ENCODE measurements at places on chromosomes 16 and 17. TPM values are rescaled to one million over a fixed set of nuclear protein-coding genes. Genes with fewer than 3 reads are reported as not detected.

DNA sequence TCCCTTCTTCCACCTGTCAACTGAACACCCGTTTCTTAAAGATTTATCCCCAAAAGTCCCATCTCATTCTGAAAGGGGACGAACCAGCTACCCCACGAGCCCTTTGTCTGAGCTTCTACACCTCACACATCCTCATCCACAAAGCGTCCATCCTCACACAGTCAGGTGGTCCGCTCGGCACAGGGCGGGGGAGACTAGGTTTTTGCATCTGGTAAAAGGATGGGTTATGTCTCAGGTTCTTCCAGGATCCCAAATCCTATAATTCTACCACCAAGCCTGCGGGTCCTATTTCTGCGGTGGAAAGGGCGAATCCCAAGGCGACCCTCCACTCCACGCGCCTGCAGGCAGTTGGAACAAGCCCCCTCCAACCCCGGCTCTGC is 458 bp downstream of the GFOD2 start:
- H3K4me3 ChIP-seq = peak overlapping the region; percentile 89
- H3K27me3 ChIP-seq = no peaks in the 10 kb centered on the region
- H3K4me1 ChIP-seq = peaks cover 8% of the 10 kb centered on the region
- H3K36me3 ChIP-seq = peaks cover 2% of the 10 kb centered on the region
- DNase-seq = no peak
- peak overlapping the region; percentile 75 for H3K27ac ChIP-seq

GRCh38 chr16:8729779-8730334 is 55.4 kb downstream of the ABAT start:
- peaks cover 8% of the 10 kb centered on the region for H3K27me3 ChIP-seq
- H3K4me1 ChIP-seq = no peaks in the 10 kb centered on the region
- DNase-seq = no peak
- H3K4me3 ChIP-seq = no peak overlapping the region
- no peak overlapping the region for H3K27ac ChIP-seq

DNA sequence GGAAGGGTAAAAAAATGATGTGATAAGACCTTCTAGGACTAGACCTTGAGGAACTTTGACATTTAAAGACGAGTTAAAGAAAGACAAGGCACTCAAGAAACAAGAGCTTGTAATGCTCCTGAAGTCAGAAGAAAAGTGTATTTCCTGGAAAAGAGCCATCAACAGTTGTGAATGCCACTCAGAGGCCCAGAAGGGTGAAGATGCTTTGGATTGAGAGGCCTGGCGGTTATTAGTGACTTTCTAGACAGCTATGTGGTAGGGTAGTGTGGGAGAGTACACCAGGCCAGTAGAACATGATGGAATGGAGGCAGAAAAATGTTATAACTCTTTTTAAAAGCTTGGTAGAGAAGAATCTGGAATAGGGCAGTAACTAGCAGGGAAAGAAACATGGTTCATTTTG is 34.1 kb upstream of the ANKFN1 start:
- no peak overlapping the region for H3K4me3 ChIP-seq
- DNase-seq = no peak
- H3K27me3 ChIP-seq = no peaks in the 10 kb centered on the region

- no peaks in the 10 kb centered on the region for H3K27me3 ChIP-seq
- no peaks in the 10 kb centered on the region for H3K4me1 ChIP-seq
- H3K36me3 ChIP-seq = no peaks in the 10 kb centered on the region
- H3K4me3 ChIP-seq = no peak overlapping the region
- no peak overlapping the region for H3K27ac ChIP-seq
Observed at GRCh38 chr17:65820306-65820705, 258.9 kb upstream of the AXIN2 start.

GRCh38 chr16:60686824-60687223 is 1349.4 kb downstream of the CDH8 start:
- no peak overlapping the region for H3K27ac ChIP-seq
- no peaks in the 10 kb centered on the region for H3K36me3 ChIP-seq
- H3K4me3 ChIP-seq = no peak overlapping the region
- no peaks in the 10 kb centered on the region for H3K27me3 ChIP-seq
- no peak for DNase-seq

CRHR1 gene
- polyA plus RNA-seq = not detected

GRCh38 chr17:43874293-43874692 is 27.3 kb downstream of the CD300LG start:
- no peak for DNase-seq
- no peaks in the 10 kb centered on the region for H3K36me3 ChIP-seq
- H3K4me1 ChIP-seq = peaks cover 2% of the 10 kb centered on the region
- no peak overlapping the region for H3K4me3 ChIP-seq

TMEM238L gene
- not detected for polyA plus RNA-seq
